ENCODE measurements at places on chromosomes 5 and 9. TPM values are rescaled to one million over a fixed set of nuclear protein-coding genes. Genes with fewer than 3 reads are reported as not detected.
A peak's percentile ranks its signal among the peaks of the same experiment; 100 is the strongest.

GRCh38 chr5:139340051-139340450, 1.6 kb upstream of the PAIP2 start:
- no peak overlapping the region for H3K27ac ChIP-seq
- H3K4me1 ChIP-seq: peaks cover 11% of the 10 kb centered on the region
- H3K27me3 ChIP-seq: no peaks in the 10 kb centered on the region

GRCh38 chr5:60997721-60998120, 52.7 kb downstream of the NDUFAF2 start:
- no peak for DNase-seq
- H3K4me1 ChIP-seq: no peaks in the 10 kb centered on the region
- peaks cover 3% of the 10 kb centered on the region for H3K36me3 ChIP-seq
- H3K27me3 ChIP-seq: no peaks in the 10 kb centered on the region
- no peak overlapping the region for H3K4me3 ChIP-seq
- H3K27ac ChIP-seq: no peak overlapping the region

Gene LCN15
- total RNA-seq: not detected

- H3K4me1 ChIP-seq: no peaks in the 10 kb centered on the region
- H3K27ac ChIP-seq: no peak overlapping the region
- peaks cover 2% of the 10 kb centered on the region for H3K27me3 ChIP-seq
- no peaks in the 10 kb centered on the region for H3K36me3 ChIP-seq
- DNase-seq: no peak
These were observed 133.2 kb upstream of the PANK3 start for GRCh38 chr5:168712280-168712924.

- peaks cover 4% of the 10 kb centered on the region for H3K4me1 ChIP-seq
- no peaks in the 10 kb centered on the region for H3K36me3 ChIP-seq
- DNase-seq: no peak
- H3K27me3 ChIP-seq: no peaks in the 10 kb centered on the region
These were observed 182.1 kb downstream of the SNCAIP start for GRCh38 chr5:122494109-122494508.

DNA sequence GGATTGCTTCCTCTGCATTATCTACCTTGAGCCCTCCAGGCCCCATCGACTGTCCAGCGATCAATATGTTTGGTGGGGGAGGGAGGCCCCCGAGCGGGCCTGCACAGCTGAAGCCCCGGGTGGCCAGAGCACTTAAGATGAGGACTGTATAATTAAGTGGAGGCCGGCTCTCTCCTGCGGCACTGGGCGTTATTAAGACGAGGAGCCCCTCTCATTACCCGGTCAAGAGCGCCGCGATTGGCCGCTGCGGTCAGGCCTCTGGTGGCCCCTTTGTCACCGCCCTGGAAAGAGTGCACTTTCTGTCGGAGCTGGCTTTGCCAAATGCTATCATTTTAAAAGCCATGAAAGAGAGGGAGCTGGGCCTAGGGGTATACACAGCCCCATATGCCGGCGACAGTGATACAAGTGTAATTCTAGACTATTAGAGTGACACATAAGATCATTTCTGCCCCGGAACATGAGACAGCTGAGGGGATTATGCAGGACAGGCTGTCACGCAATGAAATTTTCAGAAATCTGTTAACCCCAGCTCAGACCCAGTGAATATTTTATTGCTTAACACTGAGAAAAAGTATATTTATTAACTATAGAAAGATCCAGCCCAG, 106.3 kb upstream of the IRX1 start:
- no peak overlapping the region for H3K4me3 ChIP-seq
- no peaks in the 10 kb centered on the region for H3K27me3 ChIP-seq
- no peak for DNase-seq
- no peaks in the 10 kb centered on the region for H3K4me1 ChIP-seq
- no peak overlapping the region for H3K27ac ChIP-seq

- no peaks in the 10 kb centered on the region for H3K4me1 ChIP-seq
- H3K27me3 ChIP-seq: no peaks in the 10 kb centered on the region
- no peak for DNase-seq
- H3K36me3 ChIP-seq: no peaks in the 10 kb centered on the region
- no peak overlapping the region for H3K27ac ChIP-seq
These were observed 291.4 kb upstream of the ISL1 start for GRCh38 chr5:51091816-51092215.

GRCh38 chr5:21895766-21896350, 957.3 kb downstream of the CDH12 start:
- H3K4me1 ChIP-seq: no peaks in the 10 kb centered on the region
- H3K27me3 ChIP-seq: no peaks in the 10 kb centered on the region
- no peak for DNase-seq
- H3K36me3 ChIP-seq: no peaks in the 10 kb centered on the region
- H3K4me3 ChIP-seq: no peak overlapping the region
- H3K27ac ChIP-seq: no peak overlapping the region

DNA sequence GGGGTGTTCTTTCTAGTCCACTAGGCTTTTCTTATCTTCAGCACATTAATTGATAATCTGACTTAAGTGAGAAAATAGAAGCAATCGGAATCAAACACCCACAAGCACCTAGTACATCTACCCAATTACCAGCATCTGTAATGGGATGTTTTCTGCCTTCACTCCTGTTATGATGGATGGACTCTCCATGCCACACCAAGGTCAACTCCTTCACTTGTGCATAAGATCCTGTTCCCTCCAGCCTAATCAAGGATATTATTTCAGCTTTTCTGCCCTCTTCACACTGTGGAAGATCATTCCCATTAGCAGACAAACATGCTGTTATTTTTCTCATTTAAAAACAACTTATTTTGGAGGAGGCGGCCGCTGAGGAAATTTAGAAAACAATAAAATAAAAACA, 162.0 kb upstream of the EDIL3 start:
- H3K4me1 ChIP-seq: no peaks in the 10 kb centered on the region
- H3K27ac ChIP-seq: no peak overlapping the region
- H3K36me3 ChIP-seq: no peaks in the 10 kb centered on the region

DNA sequence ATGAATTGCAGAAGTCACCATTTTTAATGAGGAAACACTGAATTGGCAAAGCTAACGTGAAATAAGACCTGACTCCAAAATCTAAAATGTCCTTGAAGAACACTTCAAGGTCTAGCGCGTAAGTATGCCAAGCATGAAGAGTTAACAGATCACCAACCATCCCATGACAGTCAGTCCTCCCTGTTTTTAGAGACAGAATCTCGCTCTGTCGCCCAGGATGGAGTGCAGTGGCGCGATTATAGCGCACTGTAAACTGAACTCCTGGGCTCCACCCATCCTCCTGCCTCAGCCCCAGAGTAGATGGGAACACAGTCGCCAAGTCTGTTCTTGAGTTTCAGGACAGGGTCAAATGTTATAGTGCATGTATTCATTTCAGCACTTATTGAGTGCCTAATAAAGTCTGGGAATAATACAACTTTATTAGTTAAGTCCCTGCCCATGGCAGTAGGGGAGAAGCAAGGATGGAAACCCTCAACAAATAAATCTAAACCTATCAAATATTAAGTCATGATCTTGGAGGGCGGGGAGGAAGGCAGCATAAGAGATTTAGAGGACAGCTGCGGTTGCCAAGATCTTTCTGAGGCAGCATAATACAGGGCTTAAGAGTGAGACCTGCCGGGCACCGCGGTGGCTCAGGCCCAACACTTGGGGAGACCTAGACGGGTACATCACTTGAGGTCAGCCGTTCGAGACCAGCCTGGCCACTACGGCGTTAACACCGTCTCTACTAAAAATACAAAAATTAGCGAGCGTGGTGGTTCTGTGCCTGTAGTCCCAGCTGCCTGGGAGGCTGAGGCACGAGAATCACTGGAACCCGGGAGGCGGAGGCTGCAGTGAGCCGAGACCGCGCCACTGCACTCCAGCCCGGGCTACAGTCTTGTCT, 1.1 kb downstream of the ATPSCKMT start:
- H3K27me3 ChIP-seq: no peaks in the 10 kb centered on the region
- H3K27ac ChIP-seq: peak overlapping the region; percentile 95
- H3K4me3 ChIP-seq: peak overlapping the region; percentile 83
- peaks cover 12% of the 10 kb centered on the region for H3K4me1 ChIP-seq
- DNase-seq: peak; percentile 82

Gene CCDC107
- total RNA-seq: 9.7 TPM
